ENCODE measurements at places on chromosomes 16 and 17.

GRCh38 chr17:46947216-46947615, 24.3 kb downstream of the GOSR2 start:
- no peak for DNase-seq

DNA sequence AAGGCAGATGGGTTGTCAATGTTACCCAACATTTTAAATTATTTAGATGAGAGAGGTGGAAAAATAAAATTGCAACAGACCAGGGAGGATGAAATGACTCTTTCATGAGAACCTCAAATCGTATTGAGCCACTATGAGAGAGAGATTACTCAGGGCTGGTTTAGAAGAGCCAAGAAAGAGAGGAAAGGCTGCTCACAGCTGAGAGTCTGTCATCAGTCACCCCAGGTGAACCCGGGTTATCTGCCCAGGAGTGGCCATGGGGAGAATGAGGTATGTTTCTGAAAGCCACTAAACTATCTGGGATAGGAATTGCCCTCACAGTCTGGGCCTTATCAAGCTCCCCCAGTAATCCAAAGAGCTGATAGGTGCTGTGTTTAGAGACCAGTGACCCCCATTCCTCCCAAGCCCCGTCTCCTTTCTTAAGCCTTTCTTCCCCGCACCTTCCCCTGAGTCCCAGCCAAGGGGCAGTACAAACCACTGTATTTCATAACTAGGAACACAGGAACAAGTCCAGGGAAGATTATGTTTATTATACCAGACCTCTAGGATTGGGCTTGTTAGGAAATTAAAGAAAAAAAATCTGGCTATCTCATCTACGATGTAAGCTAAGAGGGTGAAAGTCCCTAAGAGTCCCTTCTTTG, 158.9 kb upstream of the NOL11 start:
- no peak for DNase-seq

GRCh38 chr17:31596382-31597323, 205.2 kb downstream of the RAB11FIP4 start:
- no peak for DNase-seq

- DNase-seq = no peak
Observed at GRCh38 chr17:82031303-82031884, at the start of gene RAC3. Gene RAC3, plus strand, starts transcription at chr17:82031678. Its CDS starts 84 bp downstream, at chr17:82031762.

DNA sequence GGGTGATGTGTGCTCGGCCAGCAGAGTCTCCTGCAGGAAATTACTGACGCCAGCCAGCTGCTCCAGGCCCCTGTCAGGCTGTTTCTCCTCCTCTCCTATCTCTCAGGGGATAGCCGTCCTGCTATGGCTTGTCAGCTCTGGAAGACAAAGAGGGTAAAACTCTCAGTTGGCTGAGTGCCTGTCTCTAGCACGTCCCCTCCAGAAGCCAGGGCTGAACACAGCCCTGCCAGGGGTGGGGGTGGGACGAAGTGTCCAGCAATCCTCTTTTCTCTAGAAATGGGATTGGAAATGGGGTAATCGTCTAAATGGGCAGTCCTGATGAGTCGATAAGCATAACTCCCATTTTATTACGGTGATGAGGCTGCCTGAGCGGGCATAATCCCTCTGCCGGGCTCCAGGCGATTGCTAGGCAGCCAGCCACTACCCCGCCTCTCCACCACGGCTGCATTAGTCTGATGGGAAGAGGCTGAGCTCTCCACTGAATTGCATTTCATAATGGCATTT, 89.1 kb upstream of the GNAO1 start:
- DNase-seq = no peak

DNA sequence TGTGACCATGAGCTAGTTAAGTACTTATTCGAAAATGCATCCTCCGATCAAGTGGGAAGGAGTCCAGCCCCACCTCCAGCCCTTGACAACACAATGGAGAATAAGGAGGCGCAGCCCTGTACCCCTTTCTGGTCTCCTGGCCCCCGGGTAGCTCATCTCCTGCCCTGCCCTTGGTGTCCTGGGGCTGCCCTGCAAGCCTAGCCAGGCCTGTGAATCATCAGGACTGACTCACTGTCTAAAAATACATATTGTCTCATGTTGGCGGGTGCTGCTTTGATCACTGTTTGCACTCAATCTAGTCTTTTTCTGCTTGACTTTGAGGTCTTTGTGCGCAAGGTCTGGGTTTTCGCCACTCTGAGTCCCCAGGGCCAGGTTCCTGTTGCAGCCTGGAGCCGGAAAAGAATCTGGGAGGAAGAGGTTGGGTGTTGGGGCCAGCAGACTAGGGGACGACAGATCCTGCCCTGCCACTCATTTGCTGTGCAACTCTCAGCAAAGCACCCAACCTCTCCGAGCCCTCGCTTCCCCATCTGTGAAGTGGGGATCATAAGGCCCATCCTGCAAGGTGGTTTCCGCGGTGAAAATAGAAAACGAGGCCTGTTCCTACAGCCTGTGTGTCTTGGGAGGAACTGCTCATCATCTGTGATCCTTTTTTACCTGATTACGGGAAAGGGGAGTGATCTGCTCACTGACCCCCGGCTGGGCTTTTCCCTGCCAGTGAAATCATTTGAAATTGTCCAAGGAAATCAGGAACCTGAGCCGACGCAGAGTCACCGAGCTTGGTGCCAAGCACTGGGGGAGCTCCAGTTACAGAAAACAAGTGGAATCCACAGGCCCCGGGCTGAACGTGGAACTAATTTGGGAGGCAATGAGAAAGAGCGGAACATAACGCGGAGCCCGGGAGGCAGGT, 230.4 kb downstream of the PARN start:
- DNase-seq = no peak

- DNase-seq = no peak
Observed at GRCh38 chr16:50367777-50368409, 895 bp downstream of the BRD7 start.

- no peak for DNase-seq
Observed at GRCh38 chr17:57068222-57068658, 16.8 kb upstream of the AKAP1 start.

DNA sequence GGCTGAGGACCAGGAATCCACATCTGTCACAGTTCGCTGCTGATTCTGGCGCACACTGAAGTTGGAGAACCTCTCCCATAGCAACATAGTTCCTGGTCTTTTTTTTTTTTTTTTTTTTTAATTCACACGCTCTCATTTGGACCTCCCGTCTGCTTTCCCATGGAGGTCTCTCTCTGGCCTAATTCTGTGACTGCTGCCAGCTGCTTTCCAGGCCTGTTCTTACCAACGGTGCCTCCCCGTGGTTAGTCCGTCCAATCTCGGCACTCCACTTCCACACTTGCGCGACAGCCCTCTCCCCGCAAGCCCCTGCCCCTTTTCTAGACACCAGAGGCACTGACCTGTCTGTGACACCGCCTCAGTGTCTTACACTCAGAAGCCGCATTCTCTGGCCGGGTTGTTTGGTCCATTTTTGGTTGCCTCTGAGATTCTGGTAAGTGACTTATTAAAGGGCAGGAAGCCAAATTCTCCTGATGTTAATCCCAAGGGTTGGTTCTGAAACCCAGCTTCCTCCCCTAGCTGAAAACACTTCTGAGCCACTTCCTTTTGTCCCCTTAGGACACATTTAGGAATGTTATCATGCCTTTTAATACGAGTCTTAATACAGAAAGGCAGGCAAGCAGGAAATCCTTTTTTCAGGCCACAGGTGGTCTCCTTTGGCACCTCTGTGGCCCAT, 1.1 kb upstream of the AKTIP start:
- DNase-seq = peak; percentile 12

GRCh38 chr17:72600934-72601333, 480.1 kb downstream of the SOX9 start:
- no peak for DNase-seq

GRCh38 chr16:81855552-81856153, 76.6 kb downstream of the PLCG2 start:
- no peak for DNase-seq

DNA sequence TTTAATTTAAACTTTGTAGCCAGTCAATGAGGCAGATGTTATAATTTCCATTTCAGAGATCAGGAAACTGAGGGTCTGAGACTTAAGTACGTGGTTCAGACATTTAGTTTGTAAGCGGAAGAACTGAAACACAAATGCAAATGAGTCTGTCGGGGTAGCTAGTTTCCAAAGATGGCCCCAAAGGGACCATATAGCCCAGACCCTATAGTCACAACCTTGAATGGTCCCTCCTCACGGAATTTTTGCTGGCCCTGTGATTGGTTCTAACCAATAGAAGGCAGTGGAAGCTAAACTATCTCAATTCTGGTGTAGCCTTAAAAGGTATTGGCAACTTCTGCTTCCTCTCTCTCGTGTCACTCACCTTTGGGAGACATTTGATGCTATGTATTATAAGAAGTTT, 7.5 kb upstream of the BCO1 start:
- DNase-seq = no peak

- no peak for DNase-seq
Observed at GRCh38 chr17:65359016-65359415, 202.4 kb downstream of the AXIN2 start.

GRCh38 chr16:75252049-75252864, 833 bp upstream of the BCAR1 start:
- DNase-seq = no peak

- peak; percentile 29 for DNase-seq
Observed at GRCh38 chr16:3188925-3189825, 1.2 kb downstream of the OR1F1 start.

DNA sequence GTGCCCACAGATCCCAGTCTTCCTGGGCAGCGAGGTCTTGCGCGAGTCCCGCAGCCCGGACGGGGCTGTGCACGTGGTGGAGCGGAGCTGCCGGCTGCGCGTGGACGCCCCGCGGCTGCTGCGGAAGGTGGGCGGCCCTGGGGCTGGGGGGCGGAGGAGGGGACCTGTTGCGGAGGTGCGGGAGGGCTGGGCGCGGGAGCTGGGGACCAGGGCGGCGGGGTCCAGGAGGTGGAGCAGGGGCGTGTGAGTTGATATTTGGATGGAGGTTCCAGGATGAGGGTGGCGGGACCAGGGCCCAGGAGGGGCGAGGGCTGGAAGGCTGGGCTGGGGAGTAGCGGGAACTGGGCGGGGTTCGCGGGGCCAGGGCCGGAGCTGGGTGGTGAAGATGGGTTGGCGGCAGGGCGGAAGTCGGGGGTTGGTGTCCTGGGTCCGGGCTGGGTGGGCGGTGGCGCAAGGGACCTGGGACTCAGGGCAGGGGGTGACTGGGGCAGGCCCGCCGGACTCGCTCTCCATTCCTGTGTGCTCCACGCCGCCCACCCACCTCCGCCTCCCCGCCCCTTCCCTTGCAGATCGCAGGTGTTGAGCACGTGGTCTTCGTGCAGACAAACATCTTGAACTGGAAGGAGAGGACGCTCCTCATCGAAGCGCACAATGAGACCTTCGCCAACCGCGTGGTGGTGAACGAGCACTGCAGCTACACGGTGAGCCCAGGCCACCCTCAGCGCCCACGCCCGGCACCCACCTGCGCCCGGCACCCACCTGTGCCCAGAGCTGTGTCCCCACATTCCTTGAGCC, 29.6 kb downstream of the SEC14L5 start:
- DNase-seq = no peak

DNA sequence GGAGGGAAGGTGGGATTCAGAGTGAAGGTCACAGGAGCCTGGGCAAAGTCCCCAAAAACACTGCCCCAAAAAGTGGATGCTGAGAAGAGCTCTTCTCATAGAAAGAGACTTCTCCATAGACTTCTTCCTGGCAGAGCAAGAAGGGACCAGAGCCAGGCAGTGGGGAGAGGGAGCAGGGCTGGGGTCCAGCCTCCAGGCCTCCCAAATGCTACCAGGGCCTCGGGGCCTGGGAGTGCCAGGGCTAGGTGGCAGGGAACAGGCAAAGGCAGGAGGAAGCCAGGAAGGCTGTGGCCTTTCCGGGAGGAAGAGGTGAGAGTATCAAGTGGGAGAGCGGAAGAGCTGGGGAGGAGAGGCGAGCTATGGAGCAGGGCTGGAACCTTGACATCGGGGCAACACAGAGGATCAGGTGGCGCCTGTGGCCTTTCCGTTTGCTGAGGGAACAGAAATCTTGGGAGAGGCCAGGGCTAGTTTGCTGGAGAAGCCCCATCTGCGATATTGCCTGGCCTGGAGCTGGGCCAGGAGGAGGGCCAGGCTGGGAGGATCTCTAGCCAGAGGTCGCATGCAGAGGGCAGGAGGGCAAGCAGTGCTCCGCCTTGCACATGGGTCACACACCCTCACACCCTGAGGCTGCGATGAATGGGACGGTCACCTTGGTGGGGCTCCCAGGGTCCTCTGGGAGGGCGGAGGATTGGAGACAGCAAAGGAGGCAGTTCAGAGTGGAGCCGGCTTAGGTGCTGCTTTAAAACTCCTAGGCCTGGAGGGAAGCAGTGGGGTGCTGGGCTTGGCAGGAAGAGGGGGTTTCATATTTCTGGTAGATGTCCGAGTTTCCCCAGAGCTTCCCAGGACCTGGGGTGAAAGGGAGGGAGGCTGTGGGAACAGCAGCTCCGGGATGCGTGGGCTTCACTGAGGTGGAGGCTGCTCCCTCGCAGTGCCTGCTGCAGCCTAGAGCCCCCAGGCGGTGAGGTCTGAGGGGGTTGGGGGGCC, 3.4 kb downstream of the SLC16A5 start:
- DNase-seq = no peak

- no peak for DNase-seq
Observed at GRCh38 chr16:81224824-81225223, 13.7 kb upstream of the BCO1 start.

GRCh38 chr17:28041844-28042656, 427 bp upstream of the NLK start:
- DNase-seq = no peak

DNA sequence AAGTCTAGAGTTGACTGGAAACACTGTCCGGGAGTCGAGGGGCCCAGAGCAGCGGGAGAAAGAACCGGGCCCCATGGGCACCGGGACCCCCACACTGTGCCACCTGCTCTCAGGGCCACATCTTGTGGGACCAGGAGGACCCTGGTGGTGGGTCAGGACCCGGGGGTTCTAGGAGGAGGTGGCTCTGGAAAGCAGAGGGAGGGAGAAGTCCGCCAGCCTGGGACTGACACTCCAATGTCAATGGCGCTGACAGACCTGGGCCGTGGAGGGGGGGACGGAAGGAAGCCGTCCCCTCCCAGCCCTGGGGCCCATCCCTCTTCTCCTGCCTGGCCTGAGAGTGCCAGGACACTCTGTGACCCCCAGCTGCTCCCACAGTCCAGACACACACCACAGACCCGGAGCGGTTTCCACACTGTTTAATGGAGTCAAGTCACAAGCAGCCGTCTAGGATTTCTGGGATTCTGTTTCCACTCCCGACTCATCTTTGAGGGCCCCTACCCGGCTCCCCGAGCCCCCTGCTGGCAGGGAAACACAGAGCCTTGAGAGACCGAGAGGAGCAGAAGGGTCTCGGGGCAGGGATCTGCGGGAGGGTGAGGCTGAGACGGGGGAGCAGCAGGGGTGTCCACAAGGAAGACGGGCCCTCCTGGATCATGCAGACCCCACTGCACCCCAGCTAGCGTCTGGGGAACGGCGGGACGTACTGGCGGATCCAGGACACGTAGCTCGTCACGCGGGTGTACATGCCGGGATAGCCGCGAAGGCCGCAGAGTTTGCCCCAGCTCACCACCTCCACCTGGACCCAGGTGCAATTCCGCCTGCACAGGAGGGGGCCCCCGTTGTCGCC, 23.5 kb upstream of the UBE2I start:
- DNase-seq = no peak

GRCh38 chr16:65005696-65006095, 116.2 kb downstream of the CDH11 start:
- DNase-seq = no peak

- DNase-seq = no peak
Observed at GRCh38 chr17:33531311-33531710, 238.2 kb upstream of the ASIC2 start.

GRCh38 chr17:52470553-52470952, 312.0 kb upstream of the CA10 start:
- DNase-seq = no peak
